ENCODE measurements at places on chromosomes 3 and 15.
A peak's percentile ranks its signal among the peaks of the same experiment; 100 is the strongest.

GRCh38 chr3:83096-83495 is 113.5 kb upstream of the CHL1 start:
- DNase-seq: no peak

DNA sequence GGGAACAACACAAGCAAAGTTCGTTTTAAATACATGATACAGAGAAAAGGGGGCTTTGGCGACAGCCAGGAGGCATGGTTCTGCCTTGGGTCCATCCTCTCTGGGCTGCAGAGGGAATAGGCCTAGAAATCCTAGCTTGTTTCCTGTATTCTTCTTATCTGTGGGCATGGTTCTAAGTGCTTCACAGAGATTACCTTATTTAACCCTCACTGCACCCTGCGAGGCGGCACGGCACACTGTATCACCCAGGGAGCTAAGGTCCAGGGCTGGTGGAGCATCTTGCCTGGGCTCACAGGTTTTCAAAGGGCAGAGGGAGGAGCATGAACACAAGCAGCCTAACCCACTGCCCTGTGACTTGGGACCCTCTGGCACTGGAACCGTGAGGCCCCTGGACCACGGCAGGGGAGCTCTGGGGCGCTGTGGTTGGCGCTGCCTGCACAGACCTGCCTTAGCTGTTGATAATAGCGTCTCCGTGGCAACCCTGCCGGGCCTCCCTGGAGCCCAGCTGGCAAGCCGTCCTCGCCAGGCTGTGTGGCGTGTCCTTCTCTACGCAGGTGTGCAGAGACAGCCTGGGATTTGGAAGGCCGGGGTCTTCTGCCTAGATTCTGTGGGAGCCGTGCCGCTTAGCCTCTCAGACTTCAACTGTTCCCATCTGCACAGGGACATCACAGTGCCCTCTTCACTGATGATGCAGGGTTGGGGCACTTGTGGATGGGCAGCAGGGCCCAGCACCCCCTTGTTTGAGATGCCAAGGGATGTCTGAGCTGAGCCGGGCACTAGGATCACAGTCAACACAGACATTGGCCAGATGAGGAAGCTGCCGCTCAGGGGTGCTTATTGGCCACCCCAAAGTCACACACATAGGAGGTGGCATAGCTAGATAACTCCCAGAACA is 154.6 kb upstream of the TLE3 start:
- DNase-seq: no peak

DNA sequence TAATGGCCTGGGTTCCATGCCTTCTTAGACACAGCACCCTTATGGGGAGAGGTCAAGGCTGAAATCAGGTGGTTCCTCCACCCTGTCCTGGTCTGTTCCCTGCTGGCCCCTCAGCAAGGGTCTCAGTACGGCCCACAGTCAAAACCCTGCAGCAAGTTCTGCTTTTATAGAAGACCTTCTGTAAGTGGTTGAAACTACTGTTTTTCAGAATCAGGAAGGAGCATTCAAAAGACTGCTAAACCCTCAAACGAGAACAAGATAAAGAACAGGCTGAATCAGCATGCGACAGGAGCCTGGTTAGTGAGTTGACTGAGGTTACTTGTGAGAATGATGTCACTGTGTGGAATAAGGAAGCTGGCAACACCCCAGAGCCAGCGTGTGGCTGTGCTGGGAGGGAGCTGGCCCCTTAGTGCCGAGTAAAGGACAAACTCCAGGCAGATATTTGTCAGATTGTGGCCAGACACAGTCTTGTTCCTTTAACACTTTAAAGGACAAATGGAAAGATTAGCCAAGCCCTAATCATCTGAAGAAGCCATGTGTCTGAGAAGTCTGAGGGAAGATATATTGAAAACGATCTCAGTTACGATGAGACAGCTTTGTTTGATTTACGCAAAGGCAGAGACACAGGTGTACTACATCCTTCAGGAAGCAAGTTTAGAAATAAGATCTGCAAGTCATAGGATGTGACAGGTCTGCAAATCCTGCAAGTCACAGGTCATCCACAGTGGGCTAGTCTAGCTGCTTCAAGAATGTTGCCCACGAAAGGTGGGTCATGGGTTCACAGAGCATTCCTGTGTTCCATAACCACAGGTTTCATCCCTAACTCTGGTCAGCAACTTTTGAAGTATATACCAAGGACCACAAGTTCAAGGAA is 54.0 kb downstream of the B3GNT5 start:
- DNase-seq: no peak

DNA sequence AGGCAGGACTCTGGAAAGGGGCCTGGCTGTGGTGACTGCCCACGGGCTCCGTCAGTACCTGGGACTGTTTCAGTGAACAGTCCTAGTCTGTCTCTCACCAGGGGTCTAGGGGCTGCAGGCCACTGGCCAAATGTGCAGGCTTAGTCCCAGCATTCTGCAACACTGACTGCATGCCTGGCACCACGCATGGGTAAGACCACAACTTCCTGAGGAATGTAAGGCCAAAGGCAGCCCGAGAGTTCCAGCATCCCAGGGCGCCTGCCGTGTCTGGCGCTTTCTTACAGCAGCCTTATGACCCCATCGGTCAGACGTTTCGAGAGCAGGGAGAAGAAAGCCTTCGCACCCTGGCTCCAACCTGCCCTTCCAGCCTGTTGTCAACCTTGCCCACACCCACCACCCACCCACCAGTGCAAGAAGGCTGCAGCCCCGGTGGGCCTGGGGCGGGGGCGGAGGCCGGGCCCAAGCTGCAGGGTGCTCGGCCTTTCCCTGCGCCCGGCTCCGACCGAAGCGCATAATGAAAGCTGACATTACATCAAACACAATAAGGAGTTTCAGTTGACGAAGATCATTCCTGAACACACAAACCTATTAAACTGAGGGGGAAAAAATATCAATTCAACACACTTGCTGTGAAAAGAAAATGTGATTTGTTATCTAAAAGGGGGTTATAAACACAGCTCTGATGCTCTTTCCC is 29.5 kb upstream of the TMEM115 start:
- DNase-seq: no peak

GRCh38 chr3:98733053-98733811 is 29.9 kb upstream of the ST3GAL6 start:
- no peak for DNase-seq

GRCh38 chr15:28019594-28020309 is 79.4 kb downstream of the OCA2 start:
- no peak for DNase-seq

DNA sequence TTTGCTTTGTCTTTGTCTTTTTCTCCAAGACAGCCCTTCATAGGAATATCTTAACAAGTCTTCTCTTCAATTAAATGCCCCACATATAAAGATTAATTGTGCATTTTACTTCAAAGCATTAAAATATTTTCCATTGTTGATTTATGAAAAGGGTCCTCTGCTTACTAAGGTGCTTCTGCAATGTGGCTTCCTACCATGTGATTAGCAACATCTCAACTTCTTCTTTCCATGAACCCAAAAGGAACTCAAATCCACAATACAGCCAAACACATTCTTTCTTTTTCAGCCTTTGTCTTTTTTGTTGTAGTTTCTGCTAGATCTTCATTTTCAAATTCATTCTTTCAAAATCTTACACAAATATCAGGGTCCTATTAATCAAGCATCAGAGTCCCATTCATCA is 309.2 kb downstream of the NSUN3 start:
- DNase-seq: no peak

GRCh38 chr3:88149101-88149508 is 654 bp upstream of the C3orf38 start:
- no peak for DNase-seq

- DNase-seq: no peak
Observed at GRCh38 chr15:90266061-90266431, 574 bp downstream of the NGRN start.

GRCh38 chr3:102258666-102259227 is 176.1 kb upstream of the ZPLD1 start:
- DNase-seq: no peak

- peak; percentile 24 for DNase-seq
Observed at GRCh38 chr3:186217820-186218164, 108.9 kb upstream of the ETV5 start.

- DNase-seq: peak; percentile 64
Observed at GRCh38 chr3:159971311-159971710, 17.3 kb upstream of the IL12A start.

- DNase-seq: no peak
Observed at GRCh38 chr3:66618066-66618465, 117.2 kb upstream of the LRIG1 start.

DNA sequence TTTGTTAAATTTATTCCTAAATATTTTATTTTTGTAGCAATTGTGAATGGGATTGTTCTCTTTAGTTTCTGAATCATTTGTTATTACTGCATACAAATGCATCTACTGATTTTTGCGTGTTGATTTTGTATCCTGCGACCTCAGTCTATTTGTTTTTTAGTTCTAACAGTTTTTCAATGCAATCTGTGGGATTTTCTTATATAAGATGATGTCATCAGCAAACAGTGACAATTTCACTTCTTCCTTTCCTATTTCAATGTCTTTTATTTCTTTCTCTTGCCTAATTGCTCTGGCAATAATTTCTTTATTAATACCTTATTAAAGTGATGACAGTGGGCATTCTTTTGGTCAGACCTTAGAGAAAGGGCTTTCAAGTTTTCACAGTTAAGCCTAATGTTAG is 48.0 kb upstream of the CBLB start:
- no peak for DNase-seq

DNA sequence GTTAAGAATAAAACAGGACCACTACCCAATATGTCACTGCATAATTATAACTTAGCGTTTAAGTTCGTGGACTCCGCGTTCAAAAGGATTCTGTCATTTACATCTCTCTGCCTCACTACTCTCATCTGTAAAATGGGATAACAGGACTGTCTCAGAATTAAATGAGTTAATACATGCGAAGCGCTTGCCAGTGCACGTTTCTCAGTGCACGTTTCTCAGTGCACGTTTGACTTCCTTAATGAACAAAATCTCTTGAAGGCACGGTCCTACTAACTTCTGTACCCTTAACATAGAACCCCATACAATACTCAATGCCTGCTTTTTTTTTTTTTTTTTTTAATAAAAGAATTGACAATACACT is 499 bp downstream of the RABL3 start:
- no peak for DNase-seq

DNA sequence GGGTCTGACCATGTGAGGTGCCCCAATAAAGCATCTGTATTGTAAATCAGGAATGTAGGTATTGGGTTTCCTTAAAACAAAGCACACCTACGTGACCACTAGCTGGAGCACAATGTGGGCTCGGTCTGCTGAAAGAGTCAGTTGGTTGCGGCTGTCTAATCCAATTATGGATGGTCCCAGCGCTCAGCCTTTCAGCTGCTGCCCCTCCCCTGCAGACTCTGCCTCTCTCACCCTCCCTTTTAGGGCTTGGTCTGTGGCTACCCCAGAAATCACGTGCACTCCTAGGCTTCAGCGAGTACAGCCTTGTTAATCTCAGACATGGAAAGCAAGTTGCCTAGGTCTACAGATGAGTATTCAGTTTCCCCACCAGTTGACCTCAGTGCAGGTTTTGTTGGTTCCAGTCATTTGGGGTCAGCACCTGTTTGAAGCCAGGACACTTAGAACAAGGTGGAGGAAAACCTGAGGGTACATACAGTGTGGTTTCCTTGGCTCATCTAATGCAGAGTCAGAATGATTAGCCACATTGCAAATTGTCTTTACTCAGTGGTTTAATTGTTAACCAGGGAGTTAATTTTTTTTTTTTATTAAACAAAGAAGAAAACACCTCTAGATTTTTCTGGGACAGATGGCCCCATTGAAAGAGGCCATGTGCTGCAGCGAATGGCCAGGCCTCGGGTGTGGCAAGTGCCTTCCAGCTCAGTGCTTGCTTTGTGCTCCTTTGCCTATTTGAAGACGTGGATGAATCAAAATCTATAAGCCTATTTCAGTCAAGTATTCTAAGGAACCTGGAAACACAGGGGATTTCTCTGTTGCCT is 137.7 kb downstream of the IGF1R start:
- no peak for DNase-seq

DNA sequence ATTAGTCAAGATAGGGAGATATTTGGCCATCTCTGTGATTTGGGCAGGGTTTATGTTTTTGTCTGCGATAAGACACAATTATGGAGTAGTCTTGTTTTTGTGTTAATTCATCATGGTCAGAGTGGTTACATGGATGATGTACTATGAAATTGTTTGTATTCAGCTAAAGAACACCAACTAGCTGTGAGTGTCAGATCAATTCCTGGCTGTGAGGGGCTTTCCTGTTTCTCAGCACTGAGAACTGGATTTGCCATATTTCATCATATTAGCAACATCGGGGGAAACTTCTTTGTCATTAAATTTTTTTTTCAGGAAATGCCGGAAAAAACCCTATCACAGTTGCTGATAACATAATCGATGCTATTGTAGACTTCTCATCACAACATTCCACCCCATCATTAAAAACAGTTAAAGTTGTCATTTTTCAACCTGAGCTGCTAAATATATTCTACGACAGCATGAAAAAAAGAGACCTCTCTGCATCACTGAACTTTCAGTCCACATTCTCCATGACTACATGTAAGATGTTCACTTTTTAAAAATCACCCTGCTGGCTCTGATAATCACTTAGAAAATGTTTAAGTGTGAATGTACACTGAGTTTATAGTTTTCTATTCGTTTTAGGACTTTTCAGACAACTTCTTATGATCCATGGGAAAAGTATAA is 49.2 kb downstream of the PARP15 start:
- DNase-seq: no peak

- no peak for DNase-seq
Observed at GRCh38 chr3:40677321-40677720, 152.6 kb downstream of the ZNF621 start.

GRCh38 chr3:186933816-186934215 is 3.5 kb downstream of the ST6GAL1 start:
- DNase-seq: no peak

DNA sequence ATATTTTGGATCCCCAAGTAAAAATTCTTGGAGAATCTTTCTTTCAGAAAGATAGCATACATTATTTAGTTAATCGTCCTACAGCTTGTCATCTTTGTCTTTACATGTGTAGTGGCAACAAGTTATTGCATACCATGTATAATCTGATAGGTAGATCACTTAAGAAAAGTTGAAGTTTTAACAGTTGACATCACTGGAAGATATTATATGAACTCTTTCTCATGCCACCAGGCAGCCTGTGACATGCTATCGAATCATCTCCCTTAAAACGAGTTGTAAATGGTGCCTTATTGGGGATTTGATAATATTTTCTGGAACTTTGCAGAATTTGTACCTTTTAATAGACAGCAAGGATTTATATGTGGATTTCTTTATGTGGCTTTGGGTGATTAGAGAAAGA is 8.7 kb downstream of the U2SURP start:
- DNase-seq: no peak

DNA sequence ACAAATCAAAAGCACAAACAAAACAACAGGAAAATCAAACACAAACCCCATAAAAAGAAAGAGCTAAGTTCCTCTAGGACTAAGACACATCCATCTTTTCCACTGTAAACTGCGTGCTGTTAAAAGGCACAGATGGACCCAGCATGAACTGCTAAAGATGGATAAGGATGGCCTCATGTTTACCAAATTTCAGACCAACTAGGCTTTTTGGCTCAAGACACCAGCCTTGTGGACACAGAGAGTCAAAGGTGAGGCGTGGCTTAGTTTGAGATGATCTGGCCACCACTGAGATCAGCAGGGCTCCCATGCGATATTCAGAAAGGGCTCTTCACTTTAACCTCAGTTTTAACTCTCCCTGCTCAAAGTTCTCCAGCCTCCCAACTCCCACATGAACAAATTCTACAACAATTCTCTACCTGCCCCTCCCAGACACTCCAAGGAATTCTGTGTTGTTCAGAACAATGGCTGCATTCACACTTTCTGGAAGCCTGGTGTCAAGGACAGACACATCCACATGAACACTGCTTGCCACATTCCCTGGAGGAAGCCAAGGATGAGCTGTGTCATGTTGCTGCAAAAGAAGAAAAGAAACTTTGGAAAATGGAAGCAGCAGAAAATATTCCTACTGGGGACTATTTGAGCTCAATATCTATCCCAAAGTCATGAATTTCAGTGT is 198.4 kb upstream of the LRRN1 start:
- DNase-seq: no peak

Data from DMS 273 treated with DMSO at 0.1 percent for 48 hours (cell line).